Hematopoietic multipotent progenitor cell treated with erythropoietin and hydrocortisone succinate and interleukin-3 and kit ligand, for 17 days (in vitro differentiated cells): ENCODE measurements at places on chromosomes 6 and 20.

GRCh38 chr20:64205611-64206026 lies 41.4 kb downstream of the MYT1 start:
- no peak for DNase-seq

DNA sequence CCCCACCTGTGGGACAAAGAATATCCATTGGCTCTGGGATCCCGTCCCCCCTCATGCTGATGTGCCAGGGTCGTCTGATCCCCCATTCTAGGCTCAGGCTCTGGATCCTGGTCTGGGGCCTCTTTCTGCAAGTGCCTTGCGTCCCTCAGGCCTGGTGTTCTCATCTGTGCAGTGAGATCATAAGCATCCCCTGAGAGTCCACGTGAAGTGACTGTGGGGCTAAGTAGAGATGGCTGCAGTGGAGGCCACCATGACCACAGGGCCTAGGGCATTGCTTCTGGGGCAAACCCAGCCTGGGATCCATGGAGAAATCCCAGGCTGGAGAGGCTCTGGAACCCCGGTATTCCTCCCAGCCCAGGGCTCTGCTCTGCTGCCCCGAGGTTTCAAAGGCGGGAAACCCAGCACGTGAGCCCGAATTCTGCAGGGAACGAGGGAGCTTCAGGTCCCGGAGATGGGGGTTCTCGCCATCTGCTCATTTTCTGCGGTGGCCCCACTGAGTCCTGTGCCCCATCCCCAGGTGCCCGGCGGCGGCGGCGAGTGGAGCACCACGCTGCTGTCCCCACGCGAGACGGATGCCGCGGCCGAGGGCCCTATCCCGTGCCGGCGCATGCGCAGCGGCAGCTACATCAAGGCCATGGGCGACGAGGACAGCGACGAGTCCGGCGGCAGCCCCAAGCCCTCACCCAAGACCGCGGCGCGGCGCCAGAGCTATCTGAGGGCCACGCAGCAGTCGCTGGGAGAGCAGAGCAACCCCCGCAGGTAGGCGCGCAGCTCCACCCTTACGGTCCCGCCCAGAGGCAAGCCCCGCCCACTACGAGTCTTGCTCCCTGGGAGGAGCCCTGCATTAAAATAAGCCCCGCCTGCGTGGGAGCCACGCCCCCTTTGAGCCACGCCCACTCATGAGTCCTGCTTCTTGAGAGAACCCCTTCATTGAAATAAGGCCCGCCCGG lies 105.5 kb upstream of the MYL9 start:
- peak; percentile 72 for DNase-seq

- no peak for DNase-seq
Measured at GRCh38 chr6:25057111-25057905, 121.5 kb upstream of the RIPOR2 start.

- DNase-seq: no peak
Measured at GRCh38 chr6:108002365-108003221, 44.6 kb upstream of the SEC63 start.

DNA sequence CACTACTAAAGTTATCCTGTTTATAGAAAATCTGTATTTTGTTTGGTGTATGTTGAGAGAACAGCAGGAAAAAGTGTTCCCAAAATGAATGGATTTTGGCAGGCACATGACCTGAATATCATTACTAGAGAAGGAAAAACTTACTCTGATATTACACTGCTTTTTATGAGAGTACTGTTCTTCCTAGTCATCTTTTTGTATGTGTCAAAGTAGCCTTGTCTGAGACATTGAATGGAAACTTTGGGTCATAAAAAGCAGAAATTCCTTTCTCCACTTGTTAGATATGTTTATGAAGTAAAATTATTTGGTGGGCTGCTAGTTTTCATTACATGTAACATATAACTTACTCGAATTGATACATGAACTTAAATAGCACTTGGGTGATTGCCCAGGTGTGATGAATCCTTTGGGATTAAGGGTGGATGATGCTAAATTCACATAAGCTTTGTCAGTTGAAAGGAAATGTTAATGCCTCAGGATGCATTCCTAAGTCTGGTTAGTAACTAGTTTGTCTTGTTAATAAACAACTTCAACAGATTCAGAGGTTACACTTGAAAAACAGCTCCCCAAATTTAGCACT lies 206.7 kb downstream of the CENPW start:
- no peak for DNase-seq

DNA sequence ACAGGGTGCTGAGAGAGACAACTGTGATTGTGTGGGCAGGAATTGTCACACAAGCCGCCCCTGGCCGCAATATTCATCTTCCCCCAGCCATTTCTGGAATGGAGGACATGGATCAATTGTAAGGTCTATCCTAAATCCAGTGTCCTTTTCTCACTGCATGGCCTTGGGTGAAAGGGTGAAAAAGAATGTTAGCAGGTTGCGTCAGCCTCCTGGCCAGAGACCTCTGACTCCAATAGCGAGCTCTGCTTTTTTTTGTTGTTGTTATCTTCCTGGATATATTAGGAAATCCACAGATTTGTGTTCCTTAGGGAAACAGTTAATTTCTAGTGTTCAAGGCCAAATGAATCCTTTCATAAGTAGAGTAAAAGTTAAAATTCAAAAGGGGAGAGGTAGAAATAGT lies 47.1 kb upstream of the CD83 start:
- DNase-seq: no peak
